Myocyte (in vitro differentiated cells): ENCODE measurements at places on chromosomes 13 and 19. TPM values are rescaled to one million over a fixed set of nuclear protein-coding genes. Genes with fewer than 3 reads are reported as not detected.

GRCh38 chr13:37997641-37998040 is 128.1 kb upstream of the TRPC4 start:
- DNase-seq = no peak

- no peak for DNase-seq
Measured at GRCh38 chr19:18541992-18542940, 1.1 kb downstream of the FKBP8 start.

DNA sequence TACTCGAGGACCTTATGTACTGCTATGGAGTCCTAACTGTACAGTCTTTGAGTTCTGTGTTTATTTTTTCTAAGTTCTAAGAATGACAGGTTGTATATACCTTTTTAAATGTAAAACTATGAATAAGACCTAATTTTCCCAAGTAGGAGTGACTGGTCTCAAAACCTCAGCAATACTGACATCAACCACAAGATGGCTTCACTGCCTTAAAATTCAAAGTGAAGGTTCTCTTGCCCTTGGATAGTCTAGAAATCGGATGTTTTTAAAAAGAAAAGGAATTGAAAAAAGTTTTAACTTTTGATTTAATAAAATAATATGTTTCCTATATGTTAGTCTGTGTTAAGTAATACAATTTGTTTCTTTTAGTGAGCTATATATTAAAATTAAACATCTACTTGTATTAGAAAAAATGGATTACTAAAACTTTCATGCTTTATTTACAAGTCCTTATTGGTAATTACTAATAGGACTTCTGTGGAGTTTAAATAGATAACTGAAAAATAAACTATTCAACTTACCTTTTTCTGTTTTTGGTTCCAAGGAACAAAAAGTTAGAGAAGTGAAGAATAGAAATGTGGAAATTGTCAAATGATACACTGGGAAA is 52.0 kb downstream of the TDRD3 start:
- peak; percentile 71 for DNase-seq

GRCh38 chr13:20700288-20700687 is 3.2 kb upstream of the IL17D start:
- no peak for DNase-seq

- DNase-seq = no peak
Measured at GRCh38 chr19:5103812-5104410, 135.0 kb downstream of the KDM4B start.

- DNase-seq = no peak
Measured at GRCh38 chr13:98333486-98333885, 156.4 kb upstream of the RNF113B start.

DNA sequence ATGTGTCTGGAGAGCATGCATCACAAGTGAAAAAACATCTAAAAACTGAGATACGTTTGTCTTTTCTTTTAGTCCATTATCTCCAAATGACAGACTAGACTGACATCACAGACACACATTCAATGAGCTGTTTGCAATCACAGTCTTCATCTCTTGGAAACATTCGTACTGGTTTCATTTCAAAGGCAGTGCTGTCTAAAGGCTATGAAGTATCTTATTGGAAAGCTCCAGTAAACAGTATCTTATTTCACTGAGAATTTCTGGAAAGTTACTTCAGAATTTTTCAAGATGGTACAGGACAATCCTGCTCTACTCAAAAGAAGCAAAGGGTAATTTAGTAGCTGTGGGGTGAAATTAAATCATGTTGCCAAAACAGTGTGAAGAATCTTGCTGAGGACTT is 53.5 kb upstream of the TNFRSF19 start:
- no peak for DNase-seq

DNA sequence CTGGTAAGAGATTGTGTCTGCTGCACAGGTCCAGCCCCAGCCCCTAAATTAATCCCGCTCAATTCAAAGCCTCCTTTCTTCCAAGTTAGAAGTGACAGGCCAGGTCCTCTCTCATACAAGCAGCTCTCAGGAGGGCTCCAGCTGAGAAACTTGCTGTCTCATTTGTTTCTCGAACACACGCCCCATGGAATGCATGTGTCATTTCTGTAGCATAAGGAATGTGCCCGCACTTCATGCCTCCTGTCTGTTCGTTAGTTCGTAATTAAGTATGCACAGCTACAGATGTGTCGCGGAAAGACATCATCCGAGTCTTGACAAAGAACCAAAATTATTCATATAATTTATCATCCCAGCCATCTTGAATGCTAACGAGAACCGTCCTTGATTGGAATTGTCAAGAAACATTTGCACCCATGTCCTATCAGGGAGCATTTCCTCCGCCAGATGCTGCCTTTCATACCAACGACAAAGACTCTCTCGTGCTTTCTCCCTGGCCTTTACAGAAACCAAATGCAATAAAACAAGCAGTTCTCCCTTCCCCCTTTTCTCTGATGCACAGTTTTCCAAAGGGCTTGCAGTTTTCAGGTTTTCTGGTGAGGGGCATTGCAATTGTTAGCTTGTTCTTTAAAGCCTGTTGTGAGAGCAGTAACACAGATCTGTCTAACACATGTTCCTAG is 133.5 kb downstream of the UQCRFS1 start:
- DNase-seq = no peak

GRCh38 chr19:49696115-49696514 is 5.2 kb downstream of the CPT1C start:
- DNase-seq = no peak

- DNase-seq = no peak
Measured at GRCh38 chr19:8259922-8260247, 48.3 kb downstream of the CD320 start.

GRCh38 chr19:21047716-21048115 is 27.3 kb downstream of the ZNF430 start:
- DNase-seq = no peak

- peak; percentile 90 for DNase-seq
Measured at GRCh38 chr13:33251131-33251661, 34.4 kb downstream of the STARD13 start.

DNA sequence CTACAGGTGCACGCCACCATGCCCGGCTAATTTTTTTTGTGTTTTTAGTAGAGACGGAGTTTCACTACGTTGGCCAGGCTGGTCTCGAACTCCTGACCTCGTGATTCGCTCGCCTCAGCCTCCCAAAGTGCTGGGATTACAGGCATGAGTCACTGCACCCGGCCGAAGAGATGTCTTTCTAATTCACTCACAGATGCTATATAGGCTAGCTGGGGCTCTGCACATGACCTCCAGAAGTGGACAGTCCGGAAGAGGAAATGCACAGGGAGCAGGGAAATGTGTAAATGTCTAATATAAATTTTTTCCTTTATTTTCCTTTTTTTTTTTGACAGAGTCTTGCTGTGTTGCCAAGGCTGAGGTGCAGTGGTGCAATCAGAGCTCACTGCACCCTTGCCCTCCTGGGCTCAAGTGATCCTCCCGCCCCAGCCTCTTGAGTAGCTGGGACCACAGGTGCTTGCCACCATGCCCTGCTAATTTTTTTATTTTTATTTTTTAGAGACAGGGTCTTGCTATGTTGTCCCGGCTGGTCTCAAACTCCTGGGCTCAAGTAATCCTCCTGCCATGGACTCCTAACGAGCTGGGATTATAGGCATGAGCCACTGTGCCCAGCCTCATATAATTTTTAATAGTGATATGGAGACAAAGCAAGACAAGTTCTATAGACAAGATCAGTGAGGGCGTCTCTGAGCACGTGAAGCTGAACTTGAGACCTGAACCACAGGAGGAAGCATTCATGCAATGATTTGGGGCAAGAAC is 8.4 kb downstream of the GIPC1 start:
- DNase-seq = no peak

DNA sequence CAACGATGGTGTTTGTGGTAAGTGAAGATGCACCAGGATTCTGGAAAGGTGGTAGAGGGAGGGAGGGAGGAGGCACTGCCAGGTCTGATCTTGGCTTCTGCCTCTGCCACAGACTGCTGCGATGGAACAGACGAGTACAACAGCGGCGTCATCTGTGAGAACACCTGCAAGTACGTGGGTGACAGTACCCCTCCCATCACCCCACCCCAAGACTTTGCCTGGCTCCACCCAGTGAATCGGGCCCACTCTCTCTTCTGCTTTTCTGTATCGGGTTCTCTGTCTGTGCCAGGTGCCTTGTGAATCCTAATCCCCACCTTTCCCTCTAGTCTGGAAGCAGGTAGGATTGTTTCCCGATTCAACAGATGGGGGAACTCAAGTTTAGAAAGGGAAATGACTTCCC is 2.5 kb downstream of the PRKCSH start:
- DNase-seq = no peak

- no peak for DNase-seq
Measured at GRCh38 chr13:31090096-31090495, 71.6 kb downstream of the HSPH1 start.

GRCh38 chr13:60957816-60958215 is 457.8 kb downstream of the PCDH20 start:
- no peak for DNase-seq

GRCh38 chr19:28691683-28692082 is 521.3 kb downstream of the UQCRFS1 start:
- no peak for DNase-seq

The LGI4 gene
- total RNA-seq = 0.68 and 1.4 TPM in 2 replicates

The CEACAM21 gene
- not detected in 2 replicates for total RNA-seq

The ZNF607 gene
- total RNA-seq = 4.4 and 4.6 TPM in 2 replicates

The NOTCH3 gene
- total RNA-seq = 76.1 and 159 TPM in 2 replicates

The SLC17A7 gene
- total RNA-seq = 0.05 and 0.31 TPM in 2 replicates

The KLK4 gene
- not detected in 2 replicates for total RNA-seq
